NCI-H2171 treated with DMSO at 0.1 percent for 48 hours (cell line): ENCODE measurements at places on chromosomes 4 and X.

GRCh38 chr4:184503869-184504300 lies 29.5 kb upstream of the IRF2 start:
- DNase-seq: no peak

DNA sequence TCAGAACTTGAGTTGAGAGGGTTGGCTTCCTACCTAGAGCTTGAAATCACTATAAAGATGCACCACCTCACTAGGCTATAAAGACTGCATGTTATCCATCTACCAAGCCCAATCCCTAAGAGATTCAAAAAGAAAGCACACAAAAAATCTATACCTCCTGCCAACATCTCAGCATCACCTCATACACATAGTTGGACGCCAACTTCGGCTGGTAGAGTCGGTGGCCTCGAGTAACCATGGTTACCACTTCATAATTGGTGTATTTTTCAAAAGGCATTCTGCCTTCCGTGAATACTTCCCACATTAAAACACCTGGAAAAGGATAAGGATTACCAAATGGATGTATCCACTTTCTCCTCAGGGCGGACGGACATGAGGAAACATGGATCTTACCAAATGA lies 4.5 kb upstream of the TXK start:
- no peak for DNase-seq

GRCh38 chr4:80036949-80037685 lies 35.9 kb downstream of the ANTXR2 start:
- DNase-seq: no peak

DNA sequence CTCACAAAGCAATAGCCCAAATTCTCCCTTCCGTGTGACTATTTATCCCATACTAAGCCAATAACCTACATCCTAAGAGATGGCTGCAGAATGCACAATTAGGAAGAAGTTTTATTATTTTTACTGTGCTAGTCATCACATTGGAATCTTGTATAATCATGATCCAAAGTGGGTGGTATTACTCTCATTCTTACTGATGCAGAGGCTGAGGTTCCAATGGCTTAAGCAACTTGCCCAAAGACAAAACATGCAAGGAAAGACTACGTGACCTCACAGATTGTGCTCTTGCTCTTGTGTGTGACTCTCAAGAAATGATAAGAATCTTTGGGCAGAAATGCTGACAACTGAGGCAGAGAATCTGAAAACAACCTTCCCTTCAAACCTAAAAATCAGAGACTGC lies 212.2 kb downstream of the LDB2 start:
- no peak for DNase-seq

DNA sequence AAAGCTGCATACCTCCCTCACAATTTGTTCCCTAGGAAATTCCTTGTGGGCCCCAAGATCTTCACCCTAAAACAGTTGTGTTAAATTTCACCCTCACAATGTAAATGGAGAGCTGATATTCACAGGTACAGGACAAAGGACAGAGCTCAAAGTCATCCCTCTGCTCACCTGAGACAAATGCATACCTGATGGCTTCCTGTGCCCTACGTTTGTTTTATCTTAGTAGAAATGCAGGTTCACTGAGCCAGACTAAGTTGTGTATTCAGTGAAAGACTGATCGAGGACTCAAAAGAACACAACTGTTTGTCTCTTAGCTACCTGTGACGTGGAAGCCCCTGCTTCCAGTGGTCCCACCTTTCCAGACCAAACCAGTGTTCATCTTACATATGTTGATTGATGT lies 53.6 kb downstream of the TRMT44 start:
- no peak for DNase-seq

- no peak for DNase-seq
Measured at GRCh38 chr4:40587826-40588225, 41.8 kb downstream of the RBM47 start.

DNA sequence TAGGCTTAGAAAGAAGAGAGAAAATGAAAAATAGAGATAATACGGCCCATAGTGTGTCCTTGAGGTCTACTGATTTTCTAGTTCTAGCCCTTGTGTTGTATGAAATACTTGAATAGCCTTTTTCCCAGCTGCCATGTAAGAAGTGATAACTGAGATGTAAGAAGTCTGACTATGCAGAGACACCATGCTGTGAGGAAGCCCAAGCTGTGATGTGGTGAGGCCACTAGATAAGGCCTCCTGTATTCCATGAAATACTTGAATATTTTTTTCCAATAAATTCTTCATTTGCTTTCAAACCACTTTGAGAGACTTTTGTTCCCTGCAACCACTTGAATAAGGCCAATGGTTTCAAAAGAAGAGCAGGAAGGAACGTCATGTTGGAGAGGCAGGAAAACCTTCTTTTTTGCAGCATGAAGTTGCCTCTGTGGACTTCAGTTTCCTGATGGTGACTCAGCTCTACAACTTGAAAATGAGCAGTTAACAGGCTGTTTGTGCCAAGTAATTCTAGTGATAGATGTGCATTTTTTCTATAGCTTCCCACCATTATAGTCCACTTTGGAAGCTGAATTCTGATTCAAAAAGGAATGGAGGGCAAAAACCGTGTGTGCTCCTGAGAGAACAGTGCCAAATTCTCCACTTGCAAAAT lies 25.5 kb upstream of the FAM9C start:
- no peak for DNase-seq

DNA sequence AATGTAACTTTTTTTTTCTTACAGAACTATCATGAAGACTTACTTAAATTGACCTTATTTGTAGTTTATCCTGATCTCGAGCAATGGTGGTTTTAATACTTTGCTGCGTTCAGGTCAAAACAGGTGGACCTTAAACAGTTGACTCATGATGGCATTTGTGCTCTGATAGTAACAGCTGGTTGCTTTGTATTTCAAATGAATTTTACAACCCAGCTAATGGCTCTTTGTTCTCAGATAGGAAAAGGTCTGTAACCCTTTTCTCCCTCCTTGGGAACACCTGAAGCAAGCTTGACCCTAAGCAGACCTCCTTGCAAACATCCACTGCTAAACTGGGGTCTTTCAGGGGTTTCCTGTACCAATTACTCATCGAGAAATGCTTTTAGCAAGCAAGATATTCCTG lies 79.2 kb downstream of the F11 start:
- DNase-seq: no peak

GRCh38 chrX:2801223-2801622 lies 27.5 kb upstream of the GYG2 start:
- DNase-seq: no peak

DNA sequence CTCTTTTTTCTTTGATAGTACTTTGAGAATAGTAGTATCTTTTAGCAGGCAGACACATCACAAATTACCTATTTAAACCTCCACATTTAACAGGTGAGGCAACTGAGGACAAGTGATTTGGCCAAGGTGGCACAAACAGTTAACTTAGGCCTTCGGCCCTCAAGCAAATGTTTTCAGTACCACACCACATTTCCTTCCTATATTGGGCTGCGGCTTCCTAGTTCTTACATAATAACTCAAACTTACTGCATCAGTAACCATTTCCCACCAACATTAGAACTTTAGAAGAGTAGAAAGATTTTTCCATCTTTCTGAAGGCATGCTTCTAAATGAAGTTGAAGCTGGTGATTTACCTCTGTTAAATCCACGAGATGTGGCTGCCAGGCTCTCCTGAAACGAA lies 63.2 kb upstream of the SLC4A4 start:
- DNase-seq: no peak

GRCh38 chr4:177239878-177240277 lies 69.8 kb upstream of the NEIL3 start:
- DNase-seq: no peak

DNA sequence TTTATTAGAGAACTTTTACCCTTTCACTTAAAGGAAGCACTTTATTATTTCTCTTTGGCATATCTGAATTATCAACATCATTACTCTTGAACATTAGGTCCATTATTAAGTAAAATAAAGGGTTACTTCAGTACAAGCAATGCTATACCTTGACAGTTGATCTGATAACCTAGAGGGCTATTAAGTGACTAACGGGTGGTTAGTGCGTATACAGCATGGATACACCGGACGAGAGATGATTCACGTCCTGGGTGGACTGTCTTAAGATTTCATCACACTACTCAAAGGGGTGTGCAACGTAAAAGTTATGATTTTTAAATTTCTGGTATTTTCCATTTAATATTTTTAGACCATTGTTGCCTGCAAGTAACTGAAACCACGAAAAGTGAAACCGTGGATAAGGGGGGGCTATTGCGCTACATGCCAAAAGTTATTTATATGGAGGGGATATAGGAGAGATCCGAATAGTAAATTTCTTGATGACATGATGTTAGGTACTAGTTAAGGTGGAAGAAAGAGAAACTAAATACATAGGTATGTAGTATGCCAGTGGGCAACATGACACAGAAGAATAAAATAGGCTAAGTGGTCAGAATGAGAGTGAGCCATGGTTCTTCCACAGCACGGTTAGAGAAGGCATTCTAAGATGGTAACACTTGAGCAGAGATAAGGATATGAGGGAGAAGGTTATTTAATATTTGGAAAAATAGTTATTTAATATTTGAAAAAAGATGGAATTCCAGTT lies 230.8 kb upstream of the ANKRD50 start:
- DNase-seq: no peak

DNA sequence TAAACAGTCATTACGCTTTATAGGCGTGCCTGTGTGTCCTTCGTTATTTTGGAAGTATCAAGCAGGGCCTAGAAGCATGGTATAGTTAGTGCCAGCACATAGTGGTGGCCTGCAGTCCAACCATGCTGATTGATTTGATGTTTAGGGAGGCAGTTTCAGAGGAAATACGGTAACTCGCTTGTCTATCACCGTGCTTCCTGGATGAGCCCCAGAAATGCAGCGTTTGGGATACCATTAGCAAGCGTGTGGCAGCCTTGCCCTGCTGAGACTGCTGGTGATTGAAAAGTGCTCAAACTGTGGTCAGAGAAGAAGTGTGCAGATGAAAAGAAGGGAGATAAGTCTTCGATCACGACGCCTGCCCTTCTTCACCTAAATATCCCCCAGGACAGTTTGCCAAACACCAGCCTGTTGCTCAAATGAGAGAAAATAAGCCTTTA lies 158.4 kb downstream of the CHIC2 start:
- DNase-seq: no peak

DNA sequence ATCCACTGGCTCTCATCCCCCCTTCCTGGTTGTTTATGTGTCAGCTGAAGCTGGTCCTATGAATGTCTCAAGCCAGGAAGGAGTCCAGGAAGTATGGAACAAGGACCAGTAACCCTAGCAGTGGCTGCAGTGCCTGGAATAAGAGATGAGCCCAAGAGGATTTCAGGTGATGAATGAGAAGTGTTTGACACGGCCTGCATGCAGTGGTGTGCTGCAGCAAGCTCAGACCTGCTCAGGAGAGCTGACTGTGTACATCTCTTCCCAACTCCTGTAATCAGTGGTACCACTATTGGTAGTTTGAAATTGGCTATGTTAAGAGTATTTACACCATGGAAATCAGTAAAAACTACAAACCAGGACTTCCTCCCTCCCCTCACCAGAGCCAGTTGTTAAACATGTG lies 88.0 kb downstream of the IQCM start:
- DNase-seq: no peak

GRCh38 chr4:111435986-111436744 lies 709.1 kb upstream of the FAM241A start:
- no peak for DNase-seq

DNA sequence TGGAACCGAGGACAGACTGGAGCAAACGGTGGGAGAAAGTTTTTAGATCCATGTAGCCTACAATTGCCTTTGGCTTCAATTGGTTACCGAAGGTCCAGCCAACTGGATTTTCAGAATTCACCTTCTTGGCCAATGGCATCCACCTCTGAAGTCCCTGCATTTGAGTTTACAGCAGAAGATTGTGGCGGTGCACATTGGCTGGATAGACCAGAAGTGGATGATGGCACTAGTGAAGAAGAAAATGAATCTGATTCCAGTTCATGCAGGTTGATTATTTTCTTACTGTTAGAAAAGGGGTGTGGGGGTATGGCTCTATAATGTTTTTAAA lies 702 bp downstream of the KLHL5 start:
- no peak for DNase-seq

- no peak for DNase-seq
Measured at GRCh38 chr4:147117431-147117830, 171.8 kb upstream of the TTC29 start.

GRCh38 chr4:173642509-173642908 lies 112.5 kb upstream of the HAND2 start:
- no peak for DNase-seq

DNA sequence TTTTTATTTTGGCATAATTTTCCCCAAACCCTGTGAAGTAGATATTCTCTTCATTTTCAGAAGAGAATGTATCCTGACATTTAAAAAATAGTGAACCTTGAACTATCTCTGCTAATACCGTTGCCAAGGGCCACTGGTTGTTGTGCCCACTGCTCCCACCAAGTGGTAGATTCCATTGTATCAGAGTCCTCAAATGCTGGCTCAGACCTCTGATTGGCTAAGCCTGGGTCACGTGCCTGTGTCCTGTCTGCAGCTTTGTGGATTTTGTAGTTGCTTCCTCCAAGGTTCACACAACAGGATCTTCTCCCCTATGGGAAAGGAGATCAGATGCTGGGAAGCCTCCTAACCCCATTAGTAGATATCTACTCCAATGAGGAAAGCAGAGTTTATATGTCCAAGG lies 104.8 kb upstream of the CASK start:
- DNase-seq: no peak

- DNase-seq: no peak
Measured at GRCh38 chr4:173680278-173680677, 150.2 kb upstream of the HAND2 start.

- DNase-seq: no peak
Measured at GRCh38 chr4:55543858-55544257, 2.9 kb downstream of the CLOCK start.

GRCh38 chrX:24110069-24110468 lies 39.5 kb upstream of the ZFX start:
- DNase-seq: peak; percentile 1

DNA sequence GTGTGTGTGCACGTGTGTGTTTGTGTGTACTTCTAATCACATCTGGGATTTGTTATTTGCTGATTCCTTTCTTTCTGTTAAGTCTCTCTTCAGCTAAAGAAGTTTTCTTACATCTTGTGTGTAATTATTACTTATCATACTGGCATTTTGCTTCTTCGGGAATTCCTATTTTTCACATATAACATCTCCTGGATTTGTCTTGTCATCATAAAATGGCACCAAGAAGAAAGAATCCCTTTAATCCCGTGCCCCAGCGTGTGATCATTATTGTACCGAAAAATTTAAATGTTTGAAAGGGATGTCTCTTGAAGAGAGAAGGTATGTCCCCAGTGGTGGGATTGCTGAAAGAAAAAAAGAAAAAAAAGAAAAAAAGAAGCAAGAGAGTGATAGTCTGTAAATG lies 72.3 kb downstream of the ZFX start:
- no peak for DNase-seq

GRCh38 chrX:41475191-41475590 lies 28.0 kb downstream of the NYX start:
- no peak for DNase-seq

- no peak for DNase-seq
Measured at GRCh38 chr4:163042306-163042705, 124.4 kb downstream of the NAF1 start.

DNA sequence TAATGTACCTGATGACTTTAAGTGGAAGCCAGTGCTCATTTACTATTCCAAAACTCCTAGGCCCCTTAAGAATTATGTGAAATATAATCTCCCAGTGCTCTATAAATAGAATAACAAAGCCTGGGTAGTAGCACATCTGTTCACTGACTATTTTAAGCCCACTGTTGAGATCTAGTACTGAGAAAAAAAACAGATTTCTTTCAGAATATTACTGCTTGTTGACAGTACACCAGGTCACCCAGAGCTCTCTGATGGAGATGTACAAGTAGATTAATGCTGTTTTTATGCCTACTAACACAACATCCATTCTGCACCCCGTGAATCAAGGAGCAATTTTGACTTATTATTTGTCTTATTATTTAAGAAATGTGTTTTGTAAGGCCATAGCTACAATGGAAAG lies 75.7 kb downstream of the FAM47C start:
- DNase-seq: peak; percentile 85

GRCh38 chr4:140931911-140932310 lies 175.7 kb upstream of the TBC1D9 start:
- DNase-seq: no peak
